ENCODE measurements at places on chromosomes 7 and 10.

DNA sequence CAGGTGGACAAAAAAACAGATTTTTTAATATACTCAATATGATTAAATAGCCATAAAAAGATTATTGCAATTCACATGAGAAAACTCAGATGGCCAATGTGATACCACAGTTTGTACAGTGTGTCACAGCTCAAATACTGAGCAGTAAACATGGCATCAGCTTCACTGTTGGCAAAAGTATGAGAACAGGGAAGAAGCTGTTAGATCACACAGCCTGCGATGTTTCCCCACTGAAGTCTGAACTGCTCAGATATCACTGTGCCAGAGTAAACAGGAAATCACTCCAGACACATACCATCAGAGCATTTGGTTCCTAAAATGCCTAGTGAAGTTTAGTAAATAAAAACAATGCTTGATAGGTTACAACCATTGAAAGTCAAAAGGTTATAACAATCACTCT is 347.8 kb downstream of the ETV1 start:
- no peak for DNase-seq

DNA sequence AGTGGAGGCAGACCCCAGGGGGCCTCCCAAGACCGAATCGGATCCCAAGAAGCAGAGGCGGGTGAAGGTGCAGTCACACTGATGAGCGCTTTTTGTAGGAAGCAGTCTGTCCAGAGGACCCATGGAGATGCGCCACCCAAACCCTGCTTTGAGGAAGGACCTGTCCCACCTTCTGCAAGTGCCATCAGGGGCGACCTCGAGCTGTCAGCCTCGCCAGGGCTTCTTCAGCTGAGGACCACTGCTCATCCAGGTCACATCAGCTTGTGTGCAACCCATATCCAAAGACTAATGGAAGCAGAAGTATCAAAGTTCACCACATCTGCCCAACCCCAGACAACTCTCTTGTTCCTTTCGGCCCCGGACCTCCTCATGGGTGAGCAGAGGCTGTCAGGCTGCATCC is 61.5 kb downstream of the KCNH2 start:
- no peak for DNase-seq

- no peak for DNase-seq
These were observed 20.8 kb upstream of the SEPTIN7 start for GRCh38 chr7:35780070-35780469.

- DNase-seq, result no peak
These were observed 94.1 kb downstream of the COL13A1 start for GRCh38 chr10:69895759-69896158.

GRCh38 chr10:12556039-12556438 is 206.7 kb downstream of the CAMK1D start:
- DNase-seq, result no peak

GRCh38 chr7:37770838-37771237 is 77.6 kb upstream of the NME8 start:
- DNase-seq, result no peak

- DNase-seq, result no peak
These were observed 3.6 kb downstream of the PWWP2B start for GRCh38 chr10:132400547-132401151.

DNA sequence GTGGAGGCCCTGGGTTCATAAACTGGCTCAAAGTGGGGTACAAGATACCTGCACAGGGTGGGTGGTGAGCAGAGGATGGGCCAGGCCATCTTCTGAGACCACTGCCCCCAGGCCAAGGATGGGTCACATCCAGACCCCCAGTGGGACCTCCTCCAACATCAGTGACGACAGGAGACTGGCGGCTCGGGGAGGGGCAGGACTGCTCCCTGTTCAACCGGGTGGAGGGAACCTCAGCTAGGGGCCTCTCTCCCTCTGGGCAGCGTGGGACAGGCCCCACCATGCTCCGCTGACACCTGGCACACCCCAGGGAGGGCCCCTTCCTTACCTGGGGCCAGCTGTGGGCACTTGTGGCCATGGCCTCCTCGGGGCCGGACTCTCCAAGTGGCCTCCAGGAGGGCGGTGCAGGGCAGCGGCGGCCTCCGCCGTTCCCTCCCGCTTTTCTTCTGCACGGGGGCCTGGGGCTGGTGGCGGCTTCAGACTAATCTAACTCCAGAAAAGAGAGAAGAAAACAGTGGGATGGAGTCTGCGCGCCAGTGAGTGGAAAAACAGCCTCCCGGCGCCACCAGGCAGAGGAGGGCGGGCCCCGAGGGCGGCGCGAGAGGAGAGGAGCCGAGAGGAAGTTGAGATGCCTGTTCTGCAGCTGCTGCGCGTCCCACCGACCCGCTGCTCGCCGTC is at the start of gene CALHM2:
Gene CALHM2, minus strand, starts transcription at position 540 of the 675 bp plus-strand sequence. CDS start 2,429 bp downstream, outside the sequence.
- DNase-seq, result peak; percentile 19

DNA sequence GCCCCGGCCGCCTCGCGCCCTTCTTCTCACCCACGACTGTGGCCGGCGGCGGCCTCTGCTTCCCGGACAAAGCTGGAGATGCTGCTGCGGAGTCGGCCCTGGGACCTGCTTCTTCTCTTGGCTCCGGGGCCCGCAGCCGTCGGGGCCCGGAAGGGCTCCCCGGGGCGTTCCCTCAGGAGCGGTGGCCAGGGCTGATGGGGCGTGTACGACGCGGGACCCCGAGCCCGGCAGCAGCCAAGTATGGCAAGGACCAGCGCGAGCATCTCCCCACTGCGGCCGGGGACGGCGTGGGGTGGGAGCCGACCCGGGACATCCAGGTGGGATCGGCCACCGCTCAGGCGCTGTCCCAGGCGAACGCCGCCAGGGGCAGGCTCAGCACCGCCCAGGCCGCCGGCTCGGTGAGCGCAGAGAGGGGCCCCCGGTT is 27.6 kb upstream of the BMS1 start:
- DNase-seq, result no peak

GRCh38 chr10:15856328-15857015 is 3.8 kb downstream of the MINDY3 start:
- no peak for DNase-seq

- DNase-seq, result no peak
These were observed 116.7 kb upstream of the IMMP2L start for GRCh38 chr7:111678986-111679385.

- DNase-seq, result no peak
These were observed 321.8 kb downstream of the ZNF248 start for GRCh38 chr10:37535459-37536246.

GRCh38 chr7:73828107-73828803 is 2.5 kb upstream of the CLDN4 start:
- DNase-seq, result no peak

DNA sequence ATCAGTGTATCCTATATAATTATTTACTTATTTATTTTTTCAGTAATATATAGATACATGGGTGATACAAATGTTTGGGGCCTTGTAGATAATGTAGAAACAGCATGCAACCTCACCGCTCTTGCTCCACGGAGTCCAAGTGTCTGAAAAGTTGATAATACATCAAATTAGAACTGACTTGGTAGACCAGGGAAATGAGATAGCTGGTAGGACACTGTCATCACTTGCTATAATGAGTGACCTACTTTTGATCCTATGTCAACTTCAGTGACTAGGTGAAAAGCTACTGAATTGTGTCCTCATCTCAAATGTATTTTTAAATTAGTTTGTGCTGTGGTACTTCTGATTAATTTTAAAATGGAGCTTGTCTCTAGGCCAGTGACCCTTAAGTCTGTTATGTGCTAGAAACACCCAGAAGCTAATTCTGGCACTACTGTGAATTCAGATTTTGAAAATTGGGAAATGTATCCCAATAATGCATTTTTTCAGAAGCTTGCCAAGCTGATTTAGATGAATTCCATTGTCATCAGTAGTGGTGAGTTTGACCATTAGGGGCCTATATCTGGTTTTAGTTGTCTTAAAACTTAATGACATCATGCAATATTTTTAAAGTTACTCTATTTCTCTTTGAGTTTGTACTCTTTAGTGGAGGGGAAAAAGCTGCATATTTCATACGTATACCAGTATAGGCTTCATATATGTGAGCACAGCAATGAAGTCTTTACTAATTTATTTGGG is 17.4 kb downstream of the CDK1 start:
- no peak for DNase-seq

DNA sequence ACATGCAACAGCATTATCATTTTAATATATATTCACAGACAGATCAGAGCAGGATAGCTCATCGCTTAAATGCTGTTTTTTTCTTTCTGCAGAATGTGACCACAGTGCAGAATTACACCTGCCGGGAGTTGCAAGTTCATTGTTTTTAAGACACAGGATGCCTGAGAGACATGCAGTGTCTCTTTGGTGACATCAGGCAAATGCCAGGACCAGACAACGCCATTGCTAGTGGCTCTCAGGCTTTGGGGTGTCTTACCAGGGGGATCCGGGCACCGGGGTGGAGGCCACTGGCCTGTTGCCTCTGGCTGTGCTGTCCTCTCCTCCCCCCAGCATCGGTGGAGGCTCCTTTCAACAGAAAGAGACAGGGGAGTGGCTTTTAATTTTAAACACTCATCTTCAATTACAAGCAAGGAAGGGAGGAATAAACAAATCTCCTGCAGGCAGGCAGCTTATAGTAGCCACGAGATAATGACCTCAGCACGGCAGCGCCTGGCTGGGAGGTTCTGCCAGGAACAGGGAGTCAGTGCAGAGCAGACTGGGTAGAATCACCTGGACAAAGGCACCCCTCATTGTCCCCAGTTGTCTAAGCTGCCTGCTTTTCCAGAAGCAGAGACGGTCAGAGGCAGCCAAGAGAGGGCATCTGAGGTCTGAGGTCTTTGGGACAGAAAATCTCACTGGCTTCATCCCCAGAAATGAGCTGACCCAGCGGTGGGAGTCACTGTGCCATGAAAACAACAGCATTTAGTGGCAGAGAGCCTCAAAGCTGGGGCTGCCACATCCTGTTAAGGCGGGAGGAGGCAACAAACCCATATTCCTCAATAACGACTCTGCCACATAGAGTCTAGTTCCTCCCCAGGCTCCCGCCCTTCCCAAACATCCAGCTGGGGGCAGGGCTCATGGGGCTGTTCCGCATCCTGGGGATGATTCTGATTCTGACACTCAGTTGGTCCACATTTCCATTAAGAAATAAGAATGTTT is 148.4 kb downstream of the TCERG1L start:
- DNase-seq, result no peak

DNA sequence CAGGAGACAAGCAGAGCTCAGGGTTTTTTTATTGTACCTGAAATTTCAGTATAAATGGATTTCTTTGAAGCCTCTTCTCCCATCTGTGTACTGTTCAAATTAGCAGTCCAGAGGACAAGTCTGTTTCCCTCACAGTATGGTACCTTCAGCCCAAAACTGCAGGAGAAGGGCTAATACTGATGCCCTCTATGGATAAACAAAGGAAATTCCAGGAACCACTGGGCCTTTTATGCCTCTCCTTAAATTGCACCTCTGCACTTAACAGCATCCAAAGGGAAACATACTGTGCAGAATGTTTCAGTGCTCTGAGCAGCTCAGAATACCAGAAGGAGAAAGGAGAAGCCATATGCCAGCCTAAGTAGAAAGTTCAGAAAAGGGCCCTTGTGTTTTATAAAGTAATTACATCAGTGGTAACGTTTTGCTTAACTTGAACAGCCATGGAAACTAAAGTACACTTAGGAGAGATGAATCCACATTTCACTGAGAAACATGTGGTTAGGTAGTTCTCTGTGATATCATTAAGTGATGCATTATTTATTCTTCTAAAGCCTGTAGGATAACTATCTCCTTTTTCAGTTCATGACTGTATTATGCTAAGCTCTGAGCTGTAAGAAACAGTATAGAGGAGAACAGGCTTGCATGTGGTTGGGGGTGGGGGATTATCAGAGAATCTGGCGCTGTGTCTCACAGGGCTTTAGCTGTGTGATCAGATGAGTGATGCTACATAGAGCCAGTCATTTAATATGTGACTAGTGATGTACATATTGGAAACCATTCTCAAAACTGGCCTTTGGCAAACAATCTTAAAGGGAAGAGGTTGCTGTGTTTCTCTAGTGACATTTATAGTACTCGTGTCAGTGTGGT is 111.3 kb downstream of the POU6F2 start:
- DNase-seq, result no peak

DNA sequence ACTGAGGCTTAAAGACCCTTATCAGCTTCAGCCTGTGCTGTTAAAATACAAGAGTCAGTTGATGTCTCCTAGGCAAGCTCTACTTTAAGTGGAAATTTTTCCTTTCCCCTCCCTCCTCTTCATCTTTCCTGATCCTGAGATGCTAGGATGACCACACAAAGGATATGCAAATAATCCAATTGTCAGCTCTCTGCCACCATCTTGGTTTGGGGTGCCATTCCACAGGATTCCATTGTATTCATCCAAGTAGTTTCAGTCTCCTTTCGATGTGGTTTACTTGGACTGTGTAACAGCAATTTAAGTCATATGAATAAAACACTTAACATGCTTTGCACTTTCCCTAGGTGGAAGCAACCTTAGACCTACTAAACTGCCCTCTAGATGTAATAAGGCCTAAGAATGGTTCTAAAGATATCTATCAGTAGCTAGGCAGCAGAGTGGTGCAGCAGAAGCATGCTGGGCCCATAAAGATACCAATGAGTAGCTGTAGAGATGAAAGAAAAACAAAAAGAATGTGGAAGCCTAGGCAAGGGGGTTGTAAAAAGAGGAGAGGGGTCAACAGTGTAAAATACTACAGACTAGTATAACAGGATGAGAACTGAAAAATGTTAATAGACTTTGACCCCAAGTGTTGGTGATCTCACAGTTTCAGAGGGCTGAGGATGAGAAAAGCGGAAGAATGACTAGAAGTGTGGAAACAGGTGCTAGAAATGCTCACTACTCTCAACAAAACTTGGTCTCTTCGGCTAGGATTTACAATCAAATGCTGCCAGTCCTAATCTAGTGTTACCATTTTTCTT is 2.4 kb upstream of the CFAP69 start:
- DNase-seq, result no peak

- no peak for DNase-seq
These were observed 112.7 kb downstream of the REEP3 start for GRCh38 chr10:63633677-63634487.

DNA sequence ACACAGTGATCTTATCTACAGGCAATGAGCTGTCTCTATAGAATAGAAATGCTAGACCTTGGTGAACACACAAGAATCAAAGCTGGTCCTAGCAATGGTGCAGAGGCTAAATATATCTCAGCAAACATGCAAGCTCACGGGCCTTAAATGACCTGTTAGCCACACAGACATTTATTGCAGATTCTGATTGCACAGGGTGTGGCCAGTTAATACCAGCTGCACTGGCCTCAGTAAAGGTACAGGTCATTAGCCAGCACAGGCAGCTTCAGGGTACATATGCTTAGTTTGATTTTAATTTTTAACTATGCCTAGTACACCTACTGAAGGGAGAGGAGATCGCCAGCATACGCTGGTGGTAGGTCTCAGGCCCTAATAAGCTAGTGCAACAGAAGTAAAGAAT is 265.4 kb upstream of the DGKB start:
- DNase-seq, result no peak

DNA sequence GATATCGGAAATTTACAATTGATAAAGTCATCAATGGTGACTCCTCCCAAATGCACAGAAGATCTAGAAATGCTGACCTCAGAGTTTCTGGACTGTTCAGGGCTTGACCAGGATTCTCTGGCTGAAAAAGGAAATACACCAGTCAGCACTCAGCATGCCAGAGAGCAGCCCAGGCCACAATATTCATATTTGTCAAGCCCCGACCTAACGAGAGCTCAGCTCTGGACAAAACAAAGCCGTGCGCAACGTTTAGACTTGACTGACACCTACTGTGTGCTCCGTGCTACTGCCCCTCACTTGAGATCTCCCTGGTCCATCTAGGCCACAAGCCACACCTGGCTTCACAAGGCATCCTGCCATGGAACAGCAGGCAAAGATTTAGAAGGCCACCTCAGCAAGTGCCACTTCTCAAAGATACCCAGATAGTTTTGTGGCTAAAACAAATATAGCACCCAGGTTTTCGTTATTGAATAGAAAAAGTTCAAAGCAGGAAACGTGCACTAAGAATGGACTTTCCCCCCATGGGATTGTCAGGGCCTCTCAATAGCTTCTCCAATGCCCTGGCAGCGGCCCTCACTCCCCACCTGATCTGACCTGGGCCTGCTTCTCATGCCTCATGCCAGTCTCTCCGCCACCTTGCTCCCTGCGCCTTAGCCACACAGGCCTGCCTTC is 218.3 kb downstream of the FAM107B start:
- DNase-seq, result no peak

All from stimulated activated CD4-positive, alpha-beta T cell treated with anti-CD3 and anti-CD28 coated beads, Interleukin-1b, Interleukin-23, amount 100 ng/mL, for 1 hour (primary cell).